HS-5 (cell line): ENCODE measurements at places on chromosomes 4 and X.

DNA sequence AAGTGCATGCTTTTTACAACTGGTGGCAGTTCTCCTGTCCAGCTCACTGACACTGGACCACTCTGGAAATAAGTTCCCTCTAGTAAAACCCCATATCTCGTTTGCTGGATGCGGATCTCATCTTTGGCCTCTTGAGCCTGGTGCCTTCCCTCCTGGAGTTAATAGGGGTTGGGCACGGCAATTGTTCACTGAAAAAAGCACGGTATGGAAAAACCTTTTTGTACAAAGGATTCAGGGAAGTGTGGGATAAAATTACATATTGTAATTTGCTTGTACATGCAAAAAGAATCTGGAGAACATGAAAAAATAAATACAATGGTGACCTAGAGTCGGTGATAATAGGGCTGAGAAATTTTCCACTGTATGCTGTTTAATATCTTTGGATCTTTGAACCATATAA lies 30.6 kb downstream of the TBC1D9 start:
- no peak for DNase-seq

GRCh38 chr4:65667506-65668041 lies 2.7 kb downstream of the EPHA5 start:
- DNase-seq, result no peak

GRCh38 chr4:107034996-107035818 lies 906 bp downstream of the DKK2 start:
- no peak for DNase-seq

DNA sequence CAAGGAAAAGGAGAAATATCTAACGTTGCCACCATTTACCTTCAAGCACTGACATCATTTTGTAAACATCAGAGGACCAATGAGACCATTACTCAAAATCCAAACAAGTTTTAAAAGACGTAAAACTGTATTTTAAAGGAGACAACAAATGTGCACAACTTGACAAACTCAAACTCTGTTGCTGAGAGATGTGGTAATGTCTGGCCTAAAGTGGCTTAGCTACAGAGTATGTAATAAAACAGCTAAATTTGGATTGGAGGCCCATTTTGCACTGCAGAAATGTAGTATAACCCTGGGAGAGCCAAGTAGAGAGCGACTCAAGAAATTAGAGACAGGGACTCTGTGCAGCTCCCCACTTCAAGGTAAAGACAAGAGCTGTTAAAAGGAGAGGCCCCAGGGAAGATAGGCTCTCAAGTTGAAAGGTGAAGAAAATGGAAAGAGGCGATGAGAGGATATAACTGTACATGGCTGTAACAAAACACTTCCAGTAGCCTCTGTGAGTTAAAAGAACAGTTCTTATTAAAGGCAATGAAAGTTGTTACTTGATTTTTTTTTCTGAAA lies 20.3 kb downstream of the UNC5C start:
- DNase-seq, result no peak

- DNase-seq, result no peak
These were observed 40.0 kb upstream of the TEX13A start for GRCh38 chrX:105260291-105261043.

GRCh38 chrX:42869659-42870476 lies 91.9 kb upstream of the PPP1R2C start:
- DNase-seq, result no peak

DNA sequence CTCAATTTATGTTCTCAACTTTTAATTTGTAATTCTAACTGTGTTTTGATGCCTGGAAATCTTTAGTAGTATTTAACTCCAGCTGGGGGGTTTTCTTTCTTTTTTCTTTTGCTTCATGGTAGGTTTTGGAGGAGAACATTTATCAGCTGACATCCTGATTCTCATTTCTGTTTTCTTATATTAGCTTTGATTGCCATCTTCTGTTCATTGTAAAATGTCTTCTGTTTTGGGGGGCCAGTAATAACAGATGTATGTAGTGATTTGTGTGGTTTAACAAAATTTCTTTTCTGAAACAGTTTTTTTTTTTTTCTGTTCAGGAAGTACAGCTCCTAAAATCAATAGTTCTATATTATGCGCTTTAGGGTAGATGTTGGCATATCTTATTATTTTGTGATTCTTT lies 182.2 kb downstream of the GABRB1 start:
- DNase-seq, result no peak

DNA sequence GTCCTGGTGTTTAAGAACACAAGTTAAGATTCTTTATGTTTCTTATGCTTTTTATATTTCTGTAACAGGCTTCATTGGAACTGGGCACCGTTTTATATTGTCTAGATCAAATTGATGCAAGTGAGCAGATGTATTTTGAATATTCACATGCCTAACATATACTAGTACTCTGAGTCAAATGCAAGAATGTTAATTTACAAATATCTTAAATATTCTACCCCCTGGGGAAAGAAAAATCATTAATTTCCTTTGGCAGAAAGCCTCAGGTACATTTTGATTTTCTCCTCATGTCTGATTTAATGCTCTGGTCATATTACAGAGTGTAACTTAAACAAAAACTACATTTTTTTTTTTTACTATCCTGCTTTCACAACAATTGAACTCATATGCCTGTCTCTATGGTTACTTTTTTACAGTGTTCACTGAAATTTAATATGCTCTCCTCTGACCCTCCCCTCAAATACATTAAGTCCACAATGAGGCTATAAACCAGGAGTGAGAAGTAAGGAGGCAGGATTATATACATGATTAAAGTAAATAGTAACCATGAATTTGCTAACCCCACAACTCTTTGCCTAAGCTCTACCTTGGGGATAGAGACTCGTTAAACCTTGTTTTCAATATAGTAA lies 2.4 kb upstream of the NSUN7 start:
- no peak for DNase-seq

- DNase-seq, result no peak
These were observed 3.4 kb upstream of the PRICKLE3 start for GRCh38 chrX:49189606-49190005.

DNA sequence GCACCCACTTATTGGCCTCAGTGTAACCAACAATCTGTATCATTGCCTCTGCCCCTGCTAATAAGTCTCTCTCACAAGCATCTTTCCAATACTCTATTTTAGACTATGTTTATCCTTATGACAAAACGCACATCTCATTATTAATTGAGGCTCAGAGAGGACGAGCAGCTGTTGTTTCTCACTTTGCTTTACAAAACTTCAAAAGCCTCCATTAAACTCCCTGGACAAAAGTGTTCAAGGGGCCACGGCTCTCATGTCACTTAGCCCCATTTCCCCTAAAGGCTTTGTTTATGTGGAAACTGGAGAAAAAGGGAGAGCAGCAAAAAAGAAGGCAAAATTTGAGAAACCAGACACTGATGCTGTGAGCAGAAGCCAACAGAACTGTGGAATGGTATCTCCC lies 180.0 kb upstream of the LNX1 start:
- no peak for DNase-seq

- no peak for DNase-seq
These were observed 27.6 kb downstream of the INPP4B start for GRCh38 chr4:142818476-142818875.

DNA sequence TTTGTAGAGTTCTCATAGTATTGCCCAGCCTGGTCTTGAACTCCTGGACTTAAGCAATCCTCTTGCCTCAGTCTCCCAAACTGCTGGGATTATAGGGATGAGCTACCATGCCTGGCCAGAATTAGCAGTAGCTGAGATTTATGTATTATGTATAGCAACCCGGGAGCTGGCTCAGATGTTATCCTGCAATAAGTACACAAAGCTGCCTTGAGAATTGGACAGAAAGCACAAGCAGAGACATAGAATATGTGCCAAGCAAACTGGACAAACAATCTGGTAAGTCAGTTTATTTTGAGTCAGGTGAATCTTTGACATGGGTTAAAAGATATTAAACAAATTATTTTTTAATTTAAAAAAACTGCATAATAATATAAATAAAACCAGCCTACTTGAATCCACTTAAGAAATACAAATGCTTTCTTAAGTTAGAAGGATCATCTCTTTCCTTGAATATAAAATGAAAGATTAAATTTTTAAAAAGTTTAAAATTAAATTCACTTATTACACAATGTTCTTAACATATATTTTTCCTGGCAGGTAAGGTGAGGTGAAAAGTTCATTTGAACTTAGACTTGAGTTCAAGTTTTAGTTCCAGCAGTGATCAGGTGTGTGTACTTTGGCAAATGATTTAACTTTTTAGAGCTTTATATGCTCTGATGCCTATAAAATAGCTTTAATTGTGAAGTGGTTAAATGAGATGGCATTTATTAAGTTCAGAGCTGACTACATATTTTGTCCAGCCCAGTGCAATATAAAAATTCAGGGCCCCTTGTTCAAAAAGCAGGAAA lies 87.8 kb upstream of the ACSL1 start:
- no peak for DNase-seq

DNA sequence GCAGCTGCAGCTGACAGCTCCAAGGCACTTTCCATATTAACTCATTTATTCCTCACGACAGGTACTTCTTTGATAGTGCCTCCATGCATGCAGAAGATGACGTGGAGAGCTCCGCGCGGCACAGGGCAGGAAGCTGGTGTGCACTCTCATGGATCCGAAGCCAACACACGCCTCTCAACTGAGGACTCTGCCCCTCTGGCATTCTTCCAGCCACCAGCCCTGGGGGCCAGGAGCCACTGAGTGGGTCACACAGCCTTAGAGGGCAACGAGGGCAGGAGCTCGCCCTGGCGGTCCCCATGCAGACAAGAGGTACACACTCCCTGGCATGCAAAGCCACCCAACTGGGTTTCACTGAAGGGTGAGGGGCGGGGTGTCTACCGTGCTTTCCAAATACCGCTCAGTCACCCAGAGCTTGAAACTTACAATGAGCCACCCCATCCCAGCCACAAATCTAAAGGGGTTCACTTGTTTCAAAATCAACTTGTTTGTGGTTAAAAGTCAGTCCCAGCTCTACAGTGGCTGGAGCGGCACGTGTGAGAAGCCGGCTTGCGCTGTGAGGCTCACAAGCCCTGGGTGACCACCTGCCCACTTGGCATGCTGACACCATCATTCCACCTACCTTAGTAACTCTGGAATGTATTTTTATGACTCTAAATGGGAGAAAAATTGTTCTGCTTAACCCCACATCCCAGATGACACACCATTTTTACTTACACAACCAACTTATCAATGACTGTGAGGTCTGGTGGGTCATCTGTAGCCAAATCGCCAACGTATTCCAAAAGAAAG lies 16.2 kb downstream of the NOP14 start:
- no peak for DNase-seq

DNA sequence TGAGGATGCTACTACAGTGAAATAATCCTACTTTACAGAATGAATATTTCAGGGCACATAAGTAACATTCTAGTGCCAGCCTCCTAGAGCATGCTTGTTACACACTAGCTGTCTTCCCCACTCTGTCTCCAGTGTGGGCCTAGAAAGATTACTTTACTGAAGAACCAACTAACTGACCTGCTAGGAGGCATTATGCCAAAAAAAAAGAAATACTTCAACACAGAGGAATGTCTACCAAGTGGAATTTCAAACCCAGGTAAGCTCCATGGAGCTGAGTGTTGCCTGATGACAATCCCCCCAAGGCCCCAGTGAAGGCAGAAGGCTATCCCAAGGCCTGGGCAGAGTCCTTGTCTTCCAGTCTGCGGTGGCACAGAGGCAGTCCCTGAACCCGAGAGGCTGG lies 40.9 kb upstream of the STS start:
- no peak for DNase-seq

DNA sequence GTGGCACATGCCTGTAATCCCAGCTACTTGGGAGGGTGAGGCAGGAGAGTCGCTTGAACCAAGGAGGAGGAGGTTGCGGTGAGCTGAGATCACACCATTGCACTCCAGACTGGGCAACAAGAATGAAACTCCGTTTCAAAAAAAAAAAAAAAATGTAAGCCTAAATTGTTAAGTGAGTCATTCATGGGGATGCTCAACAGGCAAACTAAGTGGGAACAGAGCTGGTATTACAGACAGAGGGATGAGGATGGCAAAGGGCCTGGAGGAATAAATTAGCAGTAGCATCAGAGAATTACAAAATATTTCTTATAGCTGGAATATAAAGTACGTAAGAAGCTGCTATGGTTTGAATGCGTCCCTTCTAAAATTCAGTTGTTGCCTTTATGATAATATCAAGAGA lies 43.4 kb upstream of the OGT start:
- DNase-seq, result no peak

DNA sequence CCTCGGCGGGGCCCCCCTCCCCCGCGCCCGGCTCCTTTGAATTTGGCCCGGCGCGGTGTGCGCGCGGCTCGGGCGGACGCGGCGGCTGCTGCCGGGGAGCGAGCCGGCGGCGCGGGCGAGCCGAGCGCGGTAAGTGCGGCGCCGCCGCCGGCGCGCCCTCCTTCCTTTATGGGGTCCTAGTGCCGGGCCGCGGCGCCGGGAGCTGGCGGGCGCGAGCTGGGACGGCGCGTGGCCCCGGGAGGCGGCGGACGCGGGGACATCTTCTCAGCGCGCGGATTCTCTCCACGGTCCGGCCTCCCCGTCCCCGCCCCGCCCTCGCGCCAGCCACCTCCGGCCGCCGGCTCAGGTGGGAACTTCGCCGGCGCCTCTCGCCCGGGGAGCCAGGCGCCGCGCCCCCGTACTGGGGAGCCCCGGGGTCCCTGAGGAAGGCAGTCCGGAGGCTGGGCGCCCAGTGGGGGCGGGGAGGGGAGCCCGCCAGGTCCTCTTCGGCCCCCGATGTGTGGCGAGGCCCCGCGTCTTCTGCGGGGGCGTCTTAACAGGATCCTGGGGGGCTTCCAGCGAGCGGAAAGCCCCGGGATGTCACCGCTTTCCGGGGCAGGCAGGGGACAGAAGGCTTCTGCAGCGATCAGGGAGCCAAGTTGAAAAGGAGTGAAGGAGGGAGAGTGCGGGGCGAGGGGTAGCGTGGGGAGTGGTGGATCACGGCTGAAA lies 98.4 kb upstream of the TENM3 start:
- DNase-seq, result no peak

- DNase-seq, result no peak
These were observed 1.4 kb downstream of the TCEAL2 start for GRCh38 chrX:102126863-102127262.

- no peak for DNase-seq
These were observed 47.0 kb upstream of the PGRMC1 start for GRCh38 chrX:119189115-119189514.

DNA sequence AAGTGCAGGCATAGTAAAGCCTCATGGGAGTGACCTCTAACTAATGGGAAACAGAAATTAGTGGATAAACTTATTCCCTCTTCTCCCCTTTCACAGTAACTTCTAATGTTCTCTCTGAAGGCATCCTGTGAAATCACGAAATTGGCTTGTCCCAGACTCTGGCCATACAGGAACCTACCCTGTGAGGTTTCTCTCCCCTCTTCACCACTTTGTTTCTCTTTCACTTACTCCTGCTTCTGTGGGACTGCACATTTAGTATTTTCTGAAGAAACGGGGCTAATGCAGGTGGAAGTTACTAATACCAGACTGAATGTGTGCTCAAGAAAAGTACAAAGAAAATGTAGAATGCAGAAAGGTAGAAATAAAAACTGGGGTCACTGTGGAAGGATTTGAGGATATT lies 20.0 kb downstream of the ZNF330 start:
- DNase-seq, result no peak
